ENCODE measurements at places on chromosomes 7 and 10. TPM values are rescaled to one million over a fixed set of nuclear protein-coding genes. Genes with fewer than 3 reads are reported as not detected.

OR2A42 gene
- total RNA-seq: not detected

PTN gene
- 5.3 TPM for total RNA-seq

AGK gene
- total RNA-seq: 33.6 TPM

PLA2G12B gene
- 0.36 TPM for total RNA-seq

HOXA9 gene
- not detected for total RNA-seq

ASB10 gene
- 20.6 TPM for total RNA-seq

ELN gene
- 42.8 TPM for total RNA-seq

C7orf33 gene
- not detected for total RNA-seq

LIPF gene
- total RNA-seq: not detected

GLI3 gene
- 3.1 TPM for total RNA-seq

DDX50 gene
- 20.2 TPM for total RNA-seq

SLC13A1 gene
- not detected for total RNA-seq

CHN2 gene
- 22.2 TPM for total RNA-seq

TMEM236 gene
- total RNA-seq: 0.75 TPM

GIMAP6 gene
- total RNA-seq: 30.5 TPM

SNCG gene
- 8.2 TPM for total RNA-seq

SRGN gene
- total RNA-seq: 105 TPM

- no peak for DNase-seq
Measured at GRCh38 chr10:30818854-30819253, 189.3 kb upstream of the LYZL2 start.

- peak; percentile 61 for DNase-seq
Measured at GRCh38 chr7:94436018-94436604, 41.4 kb downstream of the COL1A2 start.

DNA sequence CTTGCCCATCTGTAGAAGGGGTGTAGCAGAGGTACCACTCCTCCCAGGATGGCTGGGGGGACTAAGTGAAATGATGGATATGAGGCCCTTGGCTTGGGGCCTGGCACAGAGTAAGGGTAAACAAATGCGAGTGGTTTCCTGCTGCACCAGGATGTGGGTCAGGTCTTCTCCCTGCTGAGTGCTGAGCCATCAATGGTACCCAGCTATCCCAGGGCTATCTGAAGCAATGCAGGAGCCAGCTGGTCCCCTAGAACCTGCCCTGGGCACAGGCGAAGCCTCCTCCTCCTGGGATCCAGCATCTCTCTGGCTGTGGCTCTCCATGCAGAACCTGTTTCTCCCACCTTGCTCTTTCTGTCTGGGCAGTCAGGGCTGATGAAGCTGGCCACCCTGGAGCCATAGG, 20.9 kb upstream of the GOLGA7B start:
- DNase-seq: no peak

DNA sequence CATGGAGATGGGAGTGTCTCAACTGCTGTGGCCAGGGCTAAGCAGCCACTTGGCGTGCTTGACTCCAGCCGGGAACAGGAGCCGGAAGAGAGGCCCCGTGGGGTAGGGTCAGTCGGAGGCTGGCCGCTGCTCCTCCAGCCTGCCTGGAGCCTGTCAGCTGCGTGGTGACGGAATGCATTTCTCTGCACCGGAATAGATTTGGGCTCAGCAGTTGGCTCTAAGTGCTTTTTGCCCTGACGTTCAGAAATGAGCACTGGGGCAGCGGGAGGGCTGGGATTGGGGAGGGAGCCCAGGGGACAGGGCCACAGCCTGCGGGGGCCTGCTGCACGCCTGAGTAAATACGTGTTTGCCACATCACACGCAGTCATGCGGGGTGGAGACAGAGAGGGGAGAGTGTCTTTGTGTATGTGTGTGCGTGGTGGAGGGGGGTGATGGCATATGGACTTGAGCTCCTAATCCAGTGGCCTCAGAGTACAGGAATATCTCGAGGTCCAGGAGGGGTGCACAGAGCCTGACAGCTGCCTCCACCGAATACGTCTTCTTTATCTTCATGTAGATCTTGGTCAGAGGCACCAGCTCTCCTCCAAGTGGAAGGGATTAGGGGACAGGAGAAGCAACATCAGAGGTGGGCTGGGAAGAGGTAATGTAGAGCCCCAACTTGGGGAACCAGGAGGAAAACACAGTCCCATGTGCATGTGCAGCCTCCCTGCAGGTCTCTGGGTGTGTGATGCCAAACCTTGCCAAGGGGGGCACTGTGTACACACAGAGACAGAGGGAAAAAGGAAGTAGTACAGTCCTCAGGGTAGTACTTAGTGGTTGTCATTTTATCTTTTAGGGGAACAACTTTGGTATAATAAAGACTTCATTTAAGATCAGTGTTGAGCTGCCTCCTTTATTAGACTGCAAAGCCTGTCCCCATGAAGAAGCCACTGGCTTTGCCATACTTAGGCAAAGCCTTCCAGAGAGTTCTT, 151.4 kb downstream of the CDH23 start:
- DNase-seq: peak; percentile 77

- no peak for DNase-seq
Measured at GRCh38 chr7:2663121-2663886, 24.7 kb upstream of the AMZ1 start.

DNA sequence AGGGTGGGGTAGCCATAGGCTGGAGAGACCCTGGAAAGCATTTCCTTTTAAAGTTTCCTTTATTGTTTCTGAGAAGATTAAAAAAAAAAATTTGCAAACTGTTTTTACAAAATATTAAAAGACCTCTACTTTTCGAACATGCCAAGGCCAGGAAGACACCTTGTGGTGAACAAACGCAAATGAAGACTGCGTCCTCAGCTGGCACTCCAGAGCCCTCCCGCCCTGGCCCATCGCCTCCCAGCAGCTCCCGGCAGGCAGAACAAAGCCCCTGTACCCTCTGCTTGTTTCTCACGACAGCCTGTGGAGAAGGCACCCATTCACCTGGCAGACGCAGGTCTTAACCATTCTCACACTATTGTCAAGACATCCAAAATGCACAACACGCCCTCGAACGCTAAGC, 56.4 kb downstream of the ESYT2 start:
- DNase-seq: no peak

- DNase-seq: no peak
Measured at GRCh38 chr10:34433241-34434076, 381.6 kb downstream of the PARD3 start.

- DNase-seq: no peak
Measured at GRCh38 chr7:105685161-105685560, 103.9 kb upstream of the EFCAB10 start.

- DNase-seq: peak; percentile 78
Measured at GRCh38 chr7:101363734-101364374, 1.2 kb downstream of the COL26A1 start.

- DNase-seq: peak; percentile 37
Measured at GRCh38 chr10:86872757-86873156, 84.7 kb downstream of the MMRN2 start.

- no peak for DNase-seq
Measured at GRCh38 chr7:16734148-16734726, 19.3 kb upstream of the TSPAN13 start.

GRCh38 chr10:33365871-33366411, 31.5 kb upstream of the NRP1 start:
- no peak for DNase-seq

- DNase-seq: no peak
Measured at GRCh38 chr7:75866114-75866488, 12.7 kb upstream of the RHBDD2 start.

- no peak for DNase-seq
Measured at GRCh38 chr7:22588351-22588750, 88.4 kb upstream of the STEAP1B start.

GRCh38 chr7:8627325-8627724, 193.9 kb downstream of the NXPH1 start:
- DNase-seq: no peak

DNA sequence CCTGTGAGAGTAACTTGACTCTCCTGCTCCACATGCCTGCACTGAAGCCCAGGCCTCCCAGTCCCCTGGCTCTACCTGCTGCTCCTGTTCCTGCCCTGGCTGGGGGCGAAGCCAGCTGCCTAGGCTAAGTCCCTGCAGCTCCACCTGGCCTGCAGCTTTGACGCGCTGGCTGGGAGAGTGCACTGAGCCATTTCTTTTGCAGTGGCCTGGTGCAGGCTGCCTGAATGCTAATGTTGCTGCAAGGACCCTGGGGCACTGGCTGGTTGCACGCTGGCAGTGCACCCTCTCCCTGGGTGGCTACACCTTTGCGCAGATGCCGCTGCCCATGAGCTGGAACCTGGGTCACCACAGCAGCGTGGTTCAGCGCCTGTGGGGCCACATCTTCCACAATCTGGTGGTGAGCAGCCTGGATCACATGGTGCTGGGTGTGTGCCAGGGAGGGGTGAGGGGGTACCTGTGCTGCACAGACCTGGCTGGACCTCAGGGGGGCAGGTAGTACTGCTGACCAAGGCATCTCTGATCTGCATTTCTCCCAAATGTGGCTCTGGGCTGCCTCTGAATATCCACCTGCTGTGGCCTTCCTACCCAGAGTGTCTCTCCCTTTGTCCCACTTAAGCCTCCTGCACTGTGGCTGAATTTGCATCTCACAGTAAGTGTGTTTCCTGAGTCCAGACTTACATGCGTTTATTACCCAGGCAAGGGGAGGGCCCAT, 20.0 kb downstream of the IMPDH1 start:
- no peak for DNase-seq

DNA sequence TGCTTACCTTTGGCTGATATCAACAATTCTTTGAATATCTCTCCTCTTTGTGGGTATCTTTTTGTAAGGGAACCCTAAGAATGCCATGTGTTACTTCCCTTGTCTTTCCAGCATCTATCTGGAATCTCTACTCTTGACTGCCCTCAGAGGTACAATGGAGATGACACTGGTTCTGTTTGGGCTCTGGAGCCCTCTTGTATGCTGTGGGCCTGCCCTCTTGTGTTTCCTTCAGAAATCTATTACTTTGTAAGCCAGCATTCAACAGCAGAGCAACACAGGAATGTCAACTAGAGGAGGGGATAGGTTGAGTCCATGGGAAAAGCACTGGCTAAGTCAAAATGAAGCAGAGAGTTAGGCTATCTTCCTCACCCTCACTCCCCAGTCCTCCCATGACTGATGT, 142.3 kb downstream of the XPNPEP1 start:
- no peak for DNase-seq

DNA sequence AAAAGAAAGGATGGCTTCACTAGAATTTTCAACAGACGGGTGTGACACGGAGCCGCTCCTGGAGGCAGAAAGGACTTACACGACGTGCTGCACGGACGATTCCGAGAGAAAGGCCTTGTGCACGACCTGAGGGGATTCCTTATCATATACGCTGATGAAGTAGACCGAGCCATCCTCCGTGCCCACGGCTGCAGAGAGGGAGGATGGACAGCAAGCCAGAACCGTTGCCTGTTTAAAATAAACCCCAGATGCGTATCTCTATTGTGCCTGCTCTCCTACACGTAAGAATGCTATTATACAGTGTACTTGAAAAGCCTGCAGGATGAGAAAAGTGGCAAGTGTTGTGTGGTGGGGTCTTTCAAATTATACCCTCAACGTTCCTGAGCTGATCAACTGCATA, 38.4 kb downstream of the CFAP43 start:
- no peak for DNase-seq

GRCh38 chr7:31093282-31093681, 41.2 kb downstream of the ADCYAP1R1 start:
- DNase-seq: no peak

DNA sequence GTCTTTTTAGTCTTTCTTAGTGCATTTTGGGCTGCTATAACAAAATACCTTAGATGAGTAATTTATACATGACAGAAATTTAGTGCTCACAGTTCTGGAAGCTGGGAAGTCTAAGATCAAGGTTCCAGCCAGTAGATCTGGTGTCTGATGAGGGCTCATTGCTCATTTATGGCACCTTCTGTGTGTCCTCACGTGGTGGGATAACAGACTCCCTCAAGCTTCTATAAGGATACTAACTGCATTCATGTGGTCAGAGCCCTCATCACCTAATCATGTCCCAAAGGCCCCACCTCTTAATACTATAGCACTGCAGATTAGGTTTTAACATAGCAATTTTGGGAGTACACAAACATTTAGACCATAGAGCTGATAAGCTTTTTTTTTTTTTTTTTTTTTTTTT, 80.4 kb downstream of the ZNRF2 start:
- DNase-seq: no peak

GRCh38 chr7:29271319-29271658, 76.7 kb downstream of the CHN2 start:
- DNase-seq: no peak

- DNase-seq: no peak
Measured at GRCh38 chr7:25879799-25880198, 272.2 kb upstream of the NFE2L3 start.

- DNase-seq: no peak
Measured at GRCh38 chr10:24150853-24151252, 58.1 kb upstream of the KIAA1217 start.

DNA sequence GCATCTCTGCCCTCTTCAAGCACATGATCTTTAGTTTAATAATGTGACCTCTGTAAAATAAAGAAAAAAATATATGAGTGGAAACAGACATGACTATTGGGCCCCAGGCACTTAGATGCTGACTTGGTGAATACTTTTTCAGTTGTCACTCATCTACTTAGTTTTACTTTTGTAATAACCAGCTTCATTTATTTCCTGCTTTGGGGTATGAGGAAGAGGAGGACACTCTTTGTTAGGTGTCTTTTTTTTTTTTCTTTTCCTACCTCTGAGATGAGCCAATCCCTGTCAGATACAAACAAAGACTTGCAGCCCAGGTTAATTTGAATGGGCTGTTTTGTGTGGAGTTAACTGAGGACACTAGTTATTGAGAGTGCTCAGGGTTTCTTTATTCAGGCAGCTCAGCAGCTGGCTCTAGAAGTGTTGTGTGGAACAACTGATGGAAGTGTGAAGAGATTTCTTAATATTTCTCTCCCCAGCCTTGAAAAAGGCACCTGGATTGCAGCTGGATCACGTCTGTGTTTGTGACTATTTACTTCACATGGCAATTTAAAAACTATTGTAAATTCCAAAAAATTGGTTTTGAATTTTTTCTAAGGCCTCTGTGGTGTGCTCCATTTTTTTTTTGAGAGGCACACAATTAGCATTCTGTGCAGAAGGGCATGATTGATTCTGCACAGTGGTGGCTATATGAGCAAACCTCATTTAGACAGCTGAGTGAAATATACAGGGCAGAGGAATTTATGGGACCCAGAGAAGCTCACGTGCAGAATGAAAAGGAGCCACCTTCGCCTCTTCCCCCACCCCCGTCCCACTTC, 333.8 kb downstream of the LRMDA start:
- DNase-seq: no peak

DNA sequence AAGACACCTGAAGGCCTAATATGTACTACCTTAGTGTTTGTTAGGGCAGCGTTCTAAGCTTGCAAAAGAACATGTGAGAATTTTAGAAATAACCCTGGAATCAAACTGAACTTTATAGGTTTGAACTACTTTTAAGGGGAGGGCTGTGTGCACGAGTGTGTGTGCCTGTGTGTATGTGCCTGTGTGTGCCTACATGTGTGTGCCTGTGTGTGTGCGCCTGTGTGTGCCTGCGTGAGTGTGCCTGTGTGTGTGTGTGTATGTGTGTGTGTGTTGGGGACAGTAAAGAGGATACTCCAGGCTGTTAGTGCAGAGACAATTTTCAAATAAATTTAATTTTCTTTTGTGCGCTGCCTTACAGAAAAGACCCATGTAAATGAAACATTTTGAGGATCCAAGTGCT, 68.1 kb upstream of the WDR11 start:
- DNase-seq: no peak
